ENCODE measurements at places on chromosomes 3 and 15. TPM values are rescaled to one million over a fixed set of nuclear protein-coding genes. Genes with fewer than 3 reads are reported as not detected.

ALS2CL gene
- total RNA-seq: 4.9 TPM

GP9 gene
- total RNA-seq: not detected

MAPK6 gene
- total RNA-seq: 95.9 TPM

ATP8B4 gene
- 9.8 TPM for total RNA-seq

CYP11A1 gene
- 4.6 TPM for total RNA-seq

CCR1 gene
- 0.65 TPM for total RNA-seq

GOLGA6L4 gene
- 1.4 TPM for total RNA-seq

MST1R gene
- 1.3 TPM for total RNA-seq

WDR93 gene
- 0.32 TPM for total RNA-seq

GRAMD2A gene
- total RNA-seq: 1.0 TPM

SLC25A20 gene
- 25.4 TPM for total RNA-seq

ZNF502 gene
- 8.2 TPM for total RNA-seq

MYEF2 gene
- 1.4 TPM for total RNA-seq

GPR156 gene
- total RNA-seq: 1.2 TPM

COL7A1 gene
- total RNA-seq: 3.9 TPM

TMCO5A gene
- total RNA-seq: not detected

RAB6B gene
- total RNA-seq: 0.78 TPM

UNC45A gene
- 67.1 TPM for total RNA-seq

DYNC1LI1 gene
- total RNA-seq: 39.2 TPM

SMCO1 gene
- not detected for total RNA-seq

UBA3 gene
- total RNA-seq: 90.4 TPM

TRPM1 gene
- not detected for total RNA-seq

TGM5 gene
- total RNA-seq: 0.22 TPM

PML gene
- 22.9 TPM for total RNA-seq

ASB14 gene
- total RNA-seq: 0.11 TPM

TMEM212 gene
- total RNA-seq: not detected

FBXW12 gene
- not detected for total RNA-seq

All from articular chondrocyte of knee joint (primary cell).